ENCODE measurements at places on chromosomes 3 and 15.

DNA sequence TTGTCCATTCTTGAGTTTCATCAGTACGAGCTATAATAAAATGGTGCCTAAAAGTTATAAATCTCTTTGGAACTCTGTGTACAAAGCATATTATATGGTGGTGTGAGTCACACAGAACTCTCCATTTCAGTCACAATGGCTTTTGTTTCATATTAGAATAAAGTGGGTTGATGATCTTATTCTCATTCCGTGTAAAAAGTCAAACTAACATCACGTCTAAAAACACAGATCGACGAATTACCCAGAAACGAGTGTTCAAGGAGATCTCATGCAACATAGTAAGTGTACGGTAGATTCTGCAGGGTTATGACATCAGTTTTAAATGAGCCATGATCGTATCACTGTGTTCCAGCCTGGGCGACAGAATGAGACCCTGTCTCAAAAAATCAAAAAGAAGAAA is 122.4 kb downstream of the FOXP1 start:
- DNase-seq: no peak

DNA sequence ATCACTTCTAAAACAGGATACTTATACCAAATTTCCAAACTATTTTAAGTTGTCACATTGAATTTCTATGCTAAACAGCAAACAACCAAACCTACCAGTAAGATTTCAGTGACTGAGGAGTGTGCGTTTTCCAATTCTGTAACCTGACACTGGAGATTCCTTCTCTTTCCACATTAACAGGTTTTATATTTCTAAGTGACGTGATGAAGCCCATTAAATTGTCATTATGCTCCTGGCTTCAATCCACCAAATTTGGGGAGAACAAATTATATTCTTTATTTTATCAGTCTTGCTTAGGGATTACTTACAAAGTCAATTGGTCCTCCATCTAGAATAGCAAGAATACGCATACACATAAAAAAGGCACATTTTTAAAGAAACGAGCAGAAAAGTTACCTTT is 764.8 kb upstream of the NR2F2 start:
- no peak for DNase-seq

DNA sequence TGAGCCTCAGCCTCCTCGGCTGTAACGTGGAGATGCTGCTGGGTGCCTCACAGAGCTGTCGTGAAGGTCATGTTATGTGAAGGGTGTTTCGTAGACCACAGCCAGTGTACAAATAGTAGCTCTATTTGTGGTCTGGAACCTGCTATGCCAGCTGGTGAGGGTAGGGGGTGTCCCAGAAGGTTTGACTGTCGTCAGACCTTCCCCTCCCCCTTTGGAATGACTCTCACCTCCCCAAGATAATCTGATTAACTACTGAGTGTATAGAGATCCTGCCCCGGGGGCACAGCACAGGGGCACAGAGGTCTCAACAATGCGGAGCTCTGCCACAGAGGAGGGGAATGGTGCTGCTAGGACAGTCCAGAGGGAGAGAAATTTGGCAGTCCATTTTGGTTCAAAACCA is 20.5 kb downstream of the FGD5 start:
- DNase-seq: no peak

DNA sequence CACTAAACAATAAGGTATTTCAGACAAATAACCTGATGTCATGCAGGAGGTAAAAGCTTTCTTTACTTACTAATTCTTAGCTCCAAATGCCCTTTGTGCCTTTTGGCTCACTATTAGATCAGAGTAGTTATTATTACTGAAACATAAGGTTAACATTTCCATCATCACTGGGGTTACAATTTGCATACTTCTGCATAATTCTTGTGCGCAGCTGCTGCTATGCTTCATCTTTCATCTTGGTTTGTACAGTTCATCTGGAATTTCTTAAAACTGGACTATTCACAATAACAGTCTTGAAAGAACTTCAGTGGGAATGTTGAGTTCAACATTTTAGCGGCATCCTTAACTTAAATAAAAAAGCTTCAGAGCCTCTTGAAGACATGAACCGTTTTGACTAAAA is 383.2 kb upstream of the ADAMTS9 start:
- DNase-seq: no peak

DNA sequence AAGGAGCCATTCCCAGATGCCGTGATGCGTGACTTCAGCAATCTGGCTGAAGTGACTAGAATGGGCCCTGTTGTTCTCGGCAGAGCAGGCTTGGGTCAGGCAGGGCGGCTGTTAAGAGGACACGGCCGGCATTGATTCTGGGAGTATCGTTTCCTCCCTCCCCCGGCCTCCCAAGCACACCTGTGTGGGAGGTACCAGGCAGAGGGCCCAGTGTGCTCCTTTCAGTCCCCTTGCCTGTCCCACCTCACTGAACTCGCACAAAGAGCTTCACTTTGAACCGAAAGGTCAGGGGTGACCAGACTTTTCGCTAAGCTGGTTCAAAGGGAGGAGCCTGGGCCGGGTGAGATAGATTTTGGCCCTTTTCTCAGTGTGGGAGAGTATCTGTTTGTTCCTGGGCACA is 92.7 kb downstream of the CEMIP start:
- DNase-seq: no peak

- no peak for DNase-seq
These were observed 1.8 kb downstream of the HCN4 start for GRCh38 chr15:73366766-73367623.

DNA sequence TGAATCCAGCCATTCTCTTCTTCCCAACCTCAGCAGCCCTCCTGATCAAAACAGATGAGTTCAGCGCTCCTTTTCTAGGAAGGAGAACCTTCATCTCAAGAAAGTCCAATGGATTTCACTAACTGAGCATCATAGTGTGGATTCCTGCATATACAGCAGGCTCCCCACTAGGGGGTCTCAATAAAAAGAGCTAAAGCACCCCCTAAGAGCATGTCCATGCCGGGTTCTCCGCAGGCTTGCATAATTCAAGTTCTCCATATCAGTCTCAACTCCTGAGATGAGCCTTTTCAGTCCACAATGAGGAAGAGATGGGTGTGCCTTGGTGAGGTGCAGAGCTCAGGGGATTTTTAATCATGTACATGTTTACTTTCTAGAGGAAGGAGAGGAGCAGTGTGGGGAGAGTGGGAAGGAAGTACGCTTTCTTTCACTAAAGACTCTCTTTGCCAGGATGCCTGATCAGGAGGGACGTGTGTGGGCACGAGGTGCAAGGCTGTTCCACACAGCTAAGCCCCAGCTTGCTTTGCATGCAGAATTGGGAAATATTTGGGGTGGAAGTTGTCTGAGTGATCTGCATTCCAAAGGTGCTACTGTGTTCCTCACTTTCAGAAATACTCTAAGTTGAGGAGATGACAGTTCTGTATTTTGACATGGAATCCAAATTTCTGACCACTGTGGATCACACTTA is 563.5 kb downstream of the OCA2 start:
- DNase-seq: no peak

- DNase-seq: no peak
These were observed 21.1 kb upstream of the MEIS2 start for GRCh38 chr15:37121492-37121891.

- DNase-seq: no peak
These were observed 22.6 kb upstream of the PEX5L start for GRCh38 chr3:180059356-180059755.

DNA sequence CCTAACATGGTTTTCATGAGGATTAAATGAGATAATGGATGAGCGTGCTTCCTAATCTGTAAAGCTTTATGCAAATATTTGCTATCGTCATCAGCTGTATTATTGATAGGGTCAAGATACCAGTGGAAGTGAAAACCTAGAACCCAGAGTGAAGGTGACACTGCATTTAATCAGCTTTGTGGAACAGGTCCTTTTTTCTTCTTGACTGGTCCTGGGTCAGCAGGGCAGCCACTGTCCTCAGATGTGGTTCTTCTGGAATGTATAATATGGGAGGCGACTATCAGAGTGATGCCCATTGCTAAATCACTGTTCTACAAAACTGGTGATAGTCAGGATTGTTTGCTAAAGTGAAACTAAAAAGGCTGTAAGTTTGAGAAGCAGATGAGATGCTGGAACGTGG is 41.4 kb downstream of the SORD start:
- DNase-seq: no peak

DNA sequence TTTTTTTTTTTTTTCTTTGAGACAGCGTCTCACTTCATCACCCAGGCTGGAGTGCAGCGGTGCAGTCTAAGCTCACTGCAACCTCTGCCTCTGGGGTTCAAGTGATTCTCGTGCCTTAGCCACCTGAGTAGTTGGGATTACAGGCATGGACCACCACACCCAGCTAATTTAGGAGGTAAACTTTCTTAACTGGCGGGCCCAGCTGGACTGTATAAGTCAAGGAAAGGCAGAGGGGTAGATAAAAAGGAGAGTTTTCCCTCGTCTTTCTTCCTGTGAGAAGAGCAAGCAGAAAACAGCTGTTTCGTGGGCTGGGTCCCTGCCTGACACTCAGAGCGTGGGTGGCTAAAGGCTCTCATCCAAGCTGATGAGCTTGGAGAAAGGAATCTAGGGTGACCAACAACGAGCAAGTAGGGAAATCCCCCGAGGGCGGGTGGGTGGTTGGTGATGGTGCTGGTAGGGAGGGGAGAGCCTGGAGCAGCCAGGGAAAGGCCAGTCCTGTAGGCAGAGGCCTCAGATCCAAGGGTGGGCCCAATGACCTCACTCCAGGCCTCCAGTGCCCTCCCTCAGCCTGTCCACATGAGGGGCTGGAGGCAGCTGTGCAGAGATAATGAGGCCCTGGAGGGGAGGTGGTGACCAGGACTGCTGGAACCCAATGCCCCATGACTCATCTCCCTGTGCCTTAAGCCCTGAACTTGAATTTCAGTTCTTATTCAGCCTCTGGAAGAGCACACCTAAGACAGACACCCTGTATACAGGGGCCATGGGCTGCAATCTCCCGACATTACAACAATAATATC is 43.1 kb upstream of the LIMD1 start:
- peak; percentile 19 for DNase-seq

DNA sequence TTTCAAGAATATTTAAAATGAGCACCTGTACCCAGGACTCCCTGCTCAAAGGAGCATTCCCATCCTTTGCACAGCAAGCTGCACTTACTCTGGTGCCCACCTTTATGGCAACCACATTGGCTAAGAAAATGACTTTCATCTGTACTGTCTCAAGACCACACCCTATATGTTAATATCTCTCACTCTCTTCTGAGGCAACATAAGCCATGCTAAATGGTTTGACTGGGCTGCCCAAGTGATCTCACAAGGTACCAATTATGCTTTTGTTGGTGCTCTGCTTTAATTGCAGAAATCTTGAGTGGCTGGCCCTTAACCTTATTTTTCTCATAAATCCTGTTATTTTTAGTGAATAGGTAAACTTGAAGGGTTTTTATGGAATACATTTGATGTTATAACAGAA is 17.7 kb downstream of the RYK start:
- no peak for DNase-seq

- DNase-seq: no peak
These were observed 15.4 kb upstream of the CHRNA7 start for GRCh38 chr15:32014953-32015352.

- peak; percentile 43 for DNase-seq
These were observed 12.5 kb downstream of the PRR20G start for GRCh38 chr3:127275287-127275781.

DNA sequence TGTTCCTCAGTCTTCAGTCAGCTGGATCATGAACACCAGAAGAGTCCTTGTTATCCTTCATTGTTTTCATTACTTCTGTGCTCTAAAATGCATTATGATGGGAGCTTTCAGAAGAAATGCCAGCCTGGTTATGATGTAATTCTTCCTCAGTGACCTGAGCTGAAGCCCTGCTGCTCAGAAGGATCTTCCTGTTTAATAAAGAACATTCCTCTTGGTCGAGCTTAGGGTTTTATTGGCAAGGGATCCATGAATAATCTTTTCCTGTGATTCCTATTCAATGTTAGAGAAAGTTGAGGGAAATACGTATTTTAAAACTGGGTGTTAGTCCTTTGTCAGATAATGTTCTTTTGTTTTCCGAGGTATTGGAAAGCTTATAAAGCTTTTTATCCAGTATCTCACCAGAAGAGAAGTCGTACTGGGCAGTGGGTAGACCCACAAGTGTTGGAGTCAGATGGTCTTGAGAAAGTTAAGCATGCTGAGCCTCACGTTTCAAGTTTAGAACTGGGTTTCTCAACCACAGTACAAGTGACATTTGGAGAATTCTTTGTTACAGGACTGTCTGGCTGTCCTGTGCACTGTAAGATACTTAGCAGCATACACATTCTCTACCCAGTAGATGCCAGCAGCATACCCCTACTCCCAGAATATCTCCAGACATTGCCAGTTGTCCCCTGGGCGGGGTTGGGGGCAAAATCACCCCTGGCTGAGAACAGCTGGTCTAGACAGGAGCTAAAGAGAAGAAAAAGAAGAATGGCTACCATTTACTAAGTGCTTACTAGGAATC is 212.3 kb upstream of the BHLHE40 start:
- no peak for DNase-seq

DNA sequence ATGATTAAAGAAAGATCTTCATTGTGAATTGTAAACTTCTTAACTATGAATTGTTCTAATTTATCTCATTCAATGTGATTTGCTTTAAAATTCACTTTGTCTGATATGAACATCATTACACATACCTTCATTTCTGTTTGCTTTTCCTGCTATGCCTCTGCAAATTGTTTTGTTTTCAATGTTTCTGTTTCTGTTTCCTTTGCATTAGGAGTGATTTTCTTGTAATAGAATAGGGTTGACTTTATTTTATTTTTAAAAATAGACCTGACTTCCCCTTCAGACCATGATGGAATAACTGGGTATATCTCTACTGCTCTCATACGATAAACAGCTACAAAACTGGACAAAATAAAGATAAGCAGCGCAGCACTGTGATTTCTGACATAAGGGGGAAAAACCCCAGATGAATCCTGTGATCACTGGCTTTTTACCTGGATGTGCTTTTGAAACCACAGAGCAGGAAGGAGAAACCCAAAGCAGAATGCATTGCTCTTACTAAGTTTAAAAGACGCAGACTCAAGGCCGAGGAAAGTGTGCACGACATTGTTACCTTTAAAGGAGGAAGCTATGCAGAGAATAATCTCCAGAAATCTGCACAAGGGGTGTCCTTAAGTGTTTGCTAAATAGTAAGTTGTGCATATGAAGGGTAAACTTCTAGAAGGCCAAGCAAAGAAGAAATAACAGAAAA is 420.2 kb downstream of the TBC1D5 start:
- no peak for DNase-seq

- no peak for DNase-seq
These were observed 368.2 kb downstream of the GABRG3 start for GRCh38 chr15:27339138-27339537.
